ENCODE measurements at places on chromosomes 6 and 20.

- DNase-seq = no peak
Observed at GRCh38 chr6:142355520-142356174, 53.8 kb downstream of the ADGRG6 start.

GRCh38 chr6:96704713-96705112, 132.6 kb downstream of the GPR63 start:
- no peak for DNase-seq

GRCh38 chr6:35691027-35691824, 2.5 kb upstream of the FKBP5 start:
- no peak for DNase-seq

DNA sequence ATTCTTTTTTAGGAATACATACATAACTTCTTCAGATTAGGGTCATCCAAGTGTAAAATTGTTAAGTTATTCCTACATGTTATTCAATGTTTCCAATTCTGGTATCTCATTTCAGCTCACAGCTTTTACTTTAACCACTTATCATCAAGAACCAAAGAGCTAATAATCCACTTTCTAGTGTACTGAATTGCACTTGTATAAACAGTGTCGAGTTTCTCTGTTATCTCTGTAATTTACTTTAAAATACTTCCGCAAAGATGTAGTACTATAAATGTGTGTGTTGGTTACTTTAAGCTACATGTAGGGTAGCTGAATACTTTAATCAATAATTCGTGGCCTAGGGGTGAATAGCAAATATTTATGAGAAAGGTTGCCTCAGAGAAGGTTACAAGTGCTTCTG, 8.8 kb upstream of the GJA1 start:
- no peak for DNase-seq

DNA sequence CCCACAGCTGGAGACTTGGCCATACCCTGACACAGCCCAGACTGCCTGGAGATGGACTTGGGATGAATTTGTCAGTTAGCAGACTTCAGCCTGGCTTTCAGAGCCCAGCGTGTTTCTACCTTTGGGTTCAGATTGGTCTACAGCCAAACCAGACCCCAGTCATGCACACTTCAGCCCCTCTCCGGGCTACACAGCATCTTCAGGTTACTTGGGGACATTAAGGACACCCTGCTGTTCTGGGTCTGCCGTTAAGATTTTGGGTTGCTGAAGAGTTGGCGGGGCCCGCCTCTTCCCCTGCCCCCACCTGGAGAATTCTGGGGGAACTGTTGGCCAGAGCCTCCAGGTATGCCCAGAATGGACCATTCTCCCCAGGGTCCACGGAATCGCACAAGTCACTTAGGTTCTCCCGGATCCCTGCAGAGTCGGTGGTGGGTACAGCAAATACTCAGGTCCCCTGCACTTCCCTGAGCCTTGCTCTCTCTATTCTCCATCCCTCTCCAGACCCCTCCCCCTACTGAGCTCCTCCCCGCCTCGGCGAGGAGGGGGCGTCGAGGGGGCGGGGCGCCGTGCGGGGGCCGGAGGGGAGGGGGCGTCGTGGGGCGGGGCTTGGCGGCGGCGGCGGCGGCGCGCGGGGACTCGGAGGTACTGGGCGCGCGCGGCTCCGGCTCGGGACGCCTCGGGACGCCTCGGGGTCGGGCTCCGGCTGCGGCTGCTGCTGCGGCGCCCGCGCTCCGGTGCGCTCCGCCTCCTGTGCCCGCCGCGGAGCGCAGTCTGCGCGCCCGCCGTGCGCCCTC, at the start of gene PTK7:
Gene PTK7 (plus strand): TSS at position 645 of the 794 bp plus-strand sequence. CDS start 175 bp downstream, outside the sequence.
- peak; percentile 60 for DNase-seq

DNA sequence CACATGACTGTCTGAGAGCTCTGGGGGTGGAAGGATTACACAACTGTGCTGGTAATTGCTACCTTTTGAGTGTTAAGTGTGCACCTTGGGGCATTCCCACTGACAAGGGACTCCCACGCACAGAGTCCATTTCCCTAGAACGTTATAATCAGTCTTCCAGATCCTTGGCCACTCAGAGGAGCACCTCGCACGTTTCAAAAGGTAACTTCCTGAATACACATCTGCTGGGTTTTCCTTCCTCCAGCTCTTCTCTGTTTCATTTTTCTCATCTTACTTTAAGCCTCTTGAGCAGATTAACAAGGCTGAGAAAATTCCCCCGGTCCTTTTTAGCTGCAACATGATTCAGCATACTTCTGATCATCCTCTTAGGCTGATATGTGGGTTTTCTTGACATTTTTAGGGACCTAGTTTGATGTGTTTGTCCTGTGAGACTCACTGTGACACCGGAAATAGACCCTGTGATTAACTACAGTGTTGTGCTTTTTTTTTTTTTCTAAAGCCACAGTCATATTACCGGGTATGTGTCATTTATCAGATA, 98.4 kb upstream of the DUSP22 start:
- no peak for DNase-seq

DNA sequence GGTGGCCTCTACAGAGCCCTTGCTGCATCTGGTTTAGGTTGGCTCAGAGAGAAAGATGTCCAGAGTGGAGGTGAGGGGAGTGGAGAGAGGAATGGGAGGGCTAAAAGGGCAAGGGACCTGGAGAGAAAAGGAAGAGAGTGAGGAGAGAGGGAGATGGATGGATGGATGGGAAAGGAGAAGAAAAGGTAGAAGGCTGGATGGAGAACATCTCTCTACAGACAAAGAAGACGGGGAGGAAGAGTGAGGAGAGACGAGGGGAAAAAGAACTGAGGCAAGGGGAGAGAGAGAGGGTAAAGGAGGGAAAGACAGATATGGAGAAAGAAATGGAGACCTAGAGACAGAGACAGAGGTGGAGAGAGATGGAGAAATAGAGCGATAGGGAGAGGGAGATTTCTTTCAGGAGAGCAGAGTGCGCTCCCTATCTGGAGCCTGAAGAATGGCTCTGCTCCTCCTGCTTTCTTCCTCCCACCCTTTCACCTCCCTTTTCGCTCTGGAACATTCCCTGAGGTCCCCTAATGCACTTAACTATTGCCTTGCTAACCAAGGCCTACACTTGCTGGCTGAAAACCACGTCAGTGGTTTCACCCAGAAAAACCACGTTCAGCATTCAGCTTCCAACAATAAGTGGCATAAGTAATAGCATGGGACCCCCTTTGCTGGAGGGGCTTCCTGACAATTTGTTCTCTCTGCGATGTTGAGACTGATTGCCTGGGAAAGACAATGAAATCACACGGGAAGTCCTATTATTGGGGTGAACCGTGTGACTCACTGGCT, 286.3 kb downstream of the CDH26 start:
- DNase-seq = no peak

DNA sequence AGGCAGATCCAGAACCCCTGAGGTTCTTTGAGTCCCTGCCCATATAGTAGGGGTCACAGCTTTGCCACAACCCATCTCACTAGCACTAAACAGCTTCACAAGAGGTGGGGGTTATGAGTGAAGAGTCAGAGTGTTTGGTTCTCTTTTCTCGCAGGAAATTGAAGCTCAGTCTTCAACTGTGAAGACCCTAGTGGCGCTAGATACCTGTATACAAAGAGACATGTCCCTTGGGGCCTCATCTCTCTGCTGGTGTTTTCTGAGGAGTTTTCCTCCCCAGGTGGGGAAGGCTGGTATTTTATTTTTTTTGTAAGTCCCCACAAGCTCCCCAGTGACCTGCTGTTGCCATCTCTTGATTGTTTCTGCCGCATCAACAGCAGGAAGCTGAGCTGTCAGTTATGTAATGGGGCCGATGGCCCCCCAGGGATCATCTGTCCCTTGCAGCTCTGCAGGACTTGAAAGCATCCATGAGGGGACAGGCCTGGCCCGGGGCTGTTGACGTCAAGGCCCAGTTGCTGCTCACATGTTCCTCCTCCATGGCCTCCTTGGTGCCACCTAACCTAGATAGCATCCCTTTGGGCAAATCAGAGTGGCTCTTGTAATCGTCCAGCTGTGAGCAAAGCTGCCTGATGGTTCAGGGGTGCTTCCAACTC, 23.1 kb downstream of the STK35 start:
- no peak for DNase-seq

DNA sequence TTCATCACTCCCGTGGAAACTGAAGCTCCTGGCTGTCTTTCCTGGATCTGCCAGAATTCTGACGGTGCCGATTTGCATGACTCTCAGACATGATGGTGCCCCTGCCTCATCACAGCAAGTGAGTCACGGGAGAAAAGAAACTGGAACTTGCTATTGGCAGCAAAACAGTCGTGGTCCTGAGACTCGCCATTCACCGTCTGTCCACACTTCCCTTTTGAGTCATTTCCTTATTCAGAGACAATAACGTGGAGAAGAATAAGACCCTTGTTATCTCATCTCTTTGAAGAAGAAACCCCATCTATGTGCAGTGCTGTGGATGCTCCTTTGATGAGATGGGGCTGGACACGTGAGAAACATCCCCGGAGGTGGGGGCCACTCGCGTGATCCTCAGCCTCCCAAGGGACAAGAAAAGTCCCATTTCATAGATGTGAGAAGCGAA, 4.2 kb downstream of the GPR31 start:
- DNase-seq = peak; percentile 74
